ENCODE measurements at places on chromosomes 7 and 10.

GRCh38 chr7:83731154-83731553 is 82.2 kb upstream of the SEMA3E start:
- no peak for DNase-seq

GRCh38 chr7:68706291-68706690 is 892.0 kb upstream of the AUTS2 start:
- DNase-seq = no peak

GRCh38 chr7:157898802-157899505 is 562.1 kb downstream of the DNAJB6 start:
- DNase-seq = no peak

DNA sequence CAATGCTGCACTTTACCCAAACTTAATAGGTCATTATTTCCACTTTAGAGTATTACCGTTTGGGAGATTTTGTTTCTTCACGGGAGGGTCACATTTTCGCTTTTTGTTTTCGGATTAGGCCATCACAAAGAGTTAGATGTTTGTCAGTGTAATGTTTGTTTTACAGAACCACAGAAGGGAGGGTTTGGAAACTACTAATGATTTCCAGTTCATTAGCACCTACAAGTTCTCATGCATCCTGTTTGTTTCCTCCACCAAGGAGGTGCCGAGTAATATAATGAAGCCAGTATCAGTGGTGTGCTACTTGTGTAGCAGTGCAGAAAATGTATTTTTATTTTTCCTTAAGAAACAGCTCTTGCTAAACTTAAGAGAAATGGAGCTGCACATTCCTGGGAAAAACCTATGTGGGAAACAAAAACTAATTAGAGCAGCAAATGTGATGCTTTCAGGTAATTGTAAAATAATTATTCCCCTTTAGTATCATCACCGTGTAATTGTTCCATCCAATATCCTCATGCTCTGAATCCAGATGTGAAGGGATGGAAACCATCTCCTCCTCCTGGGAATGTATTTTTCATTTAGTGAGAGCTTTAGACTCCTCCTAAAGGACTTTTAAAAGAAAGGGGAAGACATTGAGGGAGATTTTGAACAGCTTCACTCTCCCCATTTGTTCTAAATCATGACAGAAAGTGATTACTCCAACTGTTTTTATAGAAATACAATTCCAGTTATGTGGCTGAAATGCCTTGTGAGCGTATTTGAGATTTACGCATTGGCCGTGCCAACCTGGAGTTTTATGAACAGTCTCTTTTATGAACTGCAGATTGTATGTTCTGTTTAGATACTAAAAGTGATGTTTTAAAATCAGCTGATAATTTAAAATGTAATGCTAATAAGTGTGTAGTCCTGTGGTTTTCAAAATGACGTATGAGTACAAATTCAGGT is 5.6 kb downstream of the CELF2 start:
- no peak for DNase-seq

DNA sequence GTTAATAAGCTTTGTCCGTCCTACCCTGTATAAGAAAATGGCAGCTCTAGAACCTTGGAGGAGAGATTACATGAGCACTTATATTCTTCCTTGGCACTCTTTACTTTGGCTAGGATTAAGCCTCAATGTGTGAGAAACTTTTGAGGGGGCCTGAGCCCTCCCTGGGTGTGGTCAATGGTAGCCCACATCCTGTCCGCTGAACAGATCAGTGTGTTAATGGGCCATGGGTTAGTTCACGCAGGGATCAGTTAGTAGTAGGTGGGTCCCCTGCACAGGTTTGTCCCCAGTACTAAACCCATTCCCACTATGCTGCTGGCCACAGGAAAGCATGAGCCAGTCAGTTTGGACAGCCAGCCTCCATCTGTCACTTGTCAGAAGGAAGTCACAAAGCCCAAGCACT is 20.2 kb upstream of the IKZF1 start:
- no peak for DNase-seq

DNA sequence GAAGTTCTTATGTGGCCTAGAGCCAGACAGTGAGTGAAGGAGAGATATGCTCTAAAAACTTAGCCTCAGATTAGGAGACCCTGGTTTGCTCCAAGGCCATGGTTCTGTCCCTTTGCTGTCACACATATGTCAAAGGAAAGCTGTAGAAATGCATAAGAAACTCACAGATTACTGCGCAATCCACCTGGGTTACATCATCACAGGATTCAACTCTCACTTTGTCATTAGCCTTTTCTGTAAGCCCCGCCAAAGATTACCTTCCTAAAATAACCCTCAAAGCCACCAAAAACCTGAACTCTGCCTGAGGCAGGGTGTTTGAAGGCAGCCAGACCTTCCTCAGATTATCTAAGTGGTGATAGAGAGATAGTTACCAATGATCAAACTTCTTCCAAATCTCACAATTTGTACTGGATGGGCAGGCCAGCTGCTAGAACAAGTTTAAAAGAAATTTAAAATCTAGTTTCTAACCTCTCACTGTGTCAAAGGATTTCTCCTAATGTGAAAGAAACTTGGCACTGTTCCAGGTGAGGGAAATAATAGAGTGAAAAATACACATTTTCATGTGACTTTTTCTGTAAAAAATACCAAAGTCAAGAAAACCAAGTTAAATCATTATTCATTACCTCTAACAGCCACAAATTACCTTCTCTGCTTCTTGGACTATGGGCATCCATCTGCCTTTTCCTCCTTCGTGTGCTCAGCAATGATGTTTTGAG is 567.2 kb downstream of the SUGCT start:
- DNase-seq = no peak

GRCh38 chr10:112812586-112812985 is 137.5 kb upstream of the TCF7L2 start:
- no peak for DNase-seq

DNA sequence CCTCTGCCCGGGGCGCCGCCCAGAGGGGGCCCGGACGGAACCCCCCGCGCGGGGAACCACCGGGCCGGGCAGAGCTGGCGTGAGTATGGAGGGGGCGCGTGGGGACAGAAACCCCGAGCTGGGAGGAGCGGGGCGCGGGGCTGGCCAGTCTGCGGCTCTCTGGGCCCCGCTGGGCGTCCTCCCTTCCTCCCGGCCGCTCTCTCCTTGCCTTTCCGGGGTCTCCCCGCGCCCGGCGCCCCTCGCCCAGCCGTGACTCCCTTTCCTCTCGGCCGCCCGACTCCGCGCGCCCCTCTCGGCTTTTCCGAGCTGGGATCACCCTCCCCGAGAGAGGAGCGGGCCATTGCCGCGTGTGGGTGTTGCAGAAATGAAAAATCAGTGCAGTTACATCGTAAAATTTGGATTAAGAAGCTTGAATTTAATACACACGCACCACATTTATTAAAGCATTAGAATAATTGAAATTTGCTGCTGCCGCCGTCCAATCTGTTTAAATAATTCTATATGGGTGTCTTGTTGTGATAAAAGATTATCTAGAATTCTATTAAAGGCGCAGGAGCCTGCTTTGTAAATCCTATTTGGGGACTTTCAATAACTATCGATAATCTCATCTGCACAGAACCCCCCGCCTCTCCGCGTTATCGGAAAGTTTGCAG is 9.1 kb downstream of the UNCX start:
- no peak for DNase-seq

GRCh38 chr10:22250897-22251660 is 33.3 kb upstream of the EBLN1 start:
- DNase-seq = no peak
